ENCODE measurements at places on chromosomes 1 and 21. TPM values are rescaled to one million over a fixed set of nuclear protein-coding genes. Genes with fewer than 3 reads are reported as not detected.

- no peak for DNase-seq
- no peak overlapping the region for H3K4me3 ChIP-seq
- H3K4me1 ChIP-seq, result no peaks in the 10 kb centered on the region
- no peak overlapping the region for H3K27ac ChIP-seq
- H3K27me3 ChIP-seq, result peaks cover 18% of the 10 kb centered on the region
Observed at GRCh38 chr1:30539884-30540283, 183.5 kb downstream of the MATN1 start.

GRCh38 chr1:98817821-98818220, 156.3 kb downstream of the SNX7 start:
- no peaks in the 10 kb centered on the region for H3K36me3 ChIP-seq
- H3K4me3 ChIP-seq, result no peak overlapping the region
- peaks cover 16% of the 10 kb centered on the region for H3K4me1 ChIP-seq
- DNase-seq, result no peak

DNA sequence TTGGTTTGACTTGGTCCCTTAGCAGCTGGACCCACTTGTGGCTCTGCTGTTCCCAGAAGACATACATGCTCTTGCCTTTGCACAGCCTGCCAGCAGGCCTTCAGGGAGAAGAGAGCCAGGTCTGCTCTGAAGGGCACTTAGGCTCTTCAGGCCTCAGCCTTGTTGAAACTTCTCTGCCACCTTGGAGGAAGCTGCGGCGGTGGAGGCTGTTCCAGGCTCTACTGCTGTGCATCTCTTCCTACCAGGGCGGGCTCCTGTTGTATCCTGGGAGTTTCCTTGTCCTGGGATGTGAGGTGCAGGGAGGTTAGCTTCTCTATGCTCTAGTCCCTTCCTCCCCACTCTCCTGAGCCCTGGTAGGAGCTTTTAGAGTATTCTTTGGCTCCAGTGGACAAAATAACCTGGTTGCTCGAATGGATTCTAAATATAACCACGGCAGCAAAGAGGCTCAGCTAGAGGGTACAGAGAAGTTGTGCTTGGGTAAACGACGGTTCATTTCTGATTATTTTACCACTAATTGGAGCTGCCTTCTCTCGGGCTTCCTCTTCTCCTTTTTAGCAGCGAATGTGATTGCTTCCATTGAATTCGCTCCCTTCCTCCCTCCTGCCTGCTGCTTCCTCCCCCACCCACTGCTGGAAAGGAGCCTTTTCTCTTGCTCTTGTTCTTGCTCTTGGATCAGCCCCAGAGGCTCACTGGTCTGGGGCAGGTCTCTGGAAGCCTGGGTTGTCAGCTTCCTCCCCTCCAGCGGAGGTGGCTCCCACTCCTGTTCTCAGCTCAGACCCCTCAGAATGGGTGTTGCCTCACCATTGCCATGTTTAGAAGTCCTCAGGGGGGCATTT, 126.6 kb upstream of the CACNA1E start:
- no peak overlapping the region for H3K4me3 ChIP-seq
- no peaks in the 10 kb centered on the region for H3K27me3 ChIP-seq
- no peak for DNase-seq
- no peaks in the 10 kb centered on the region for H3K36me3 ChIP-seq
- H3K27ac ChIP-seq, result peak overlapping the region; percentile 83

SPRR5 gene
- not detected for total RNA-seq

Measured in naive thymus-derived CD8-positive, alpha-beta T cell (primary cell).